ENCODE measurements at places on chromosomes 4 and X.

GRCh38 chr4:103721251-103721650 is 1.5 kb upstream of the TACR3 start:
- DNase-seq: no peak

- no peak for DNase-seq
These were observed 20.9 kb upstream of the MTM1 start for GRCh38 chrX:150547375-150548115.

- no peak for DNase-seq
These were observed 27.2 kb downstream of the FAAH2 start for GRCh38 chrX:57313583-57314215.

- DNase-seq: no peak
These were observed 4.1 kb upstream of the FAM200B start for GRCh38 chr4:15677507-15677988.

DNA sequence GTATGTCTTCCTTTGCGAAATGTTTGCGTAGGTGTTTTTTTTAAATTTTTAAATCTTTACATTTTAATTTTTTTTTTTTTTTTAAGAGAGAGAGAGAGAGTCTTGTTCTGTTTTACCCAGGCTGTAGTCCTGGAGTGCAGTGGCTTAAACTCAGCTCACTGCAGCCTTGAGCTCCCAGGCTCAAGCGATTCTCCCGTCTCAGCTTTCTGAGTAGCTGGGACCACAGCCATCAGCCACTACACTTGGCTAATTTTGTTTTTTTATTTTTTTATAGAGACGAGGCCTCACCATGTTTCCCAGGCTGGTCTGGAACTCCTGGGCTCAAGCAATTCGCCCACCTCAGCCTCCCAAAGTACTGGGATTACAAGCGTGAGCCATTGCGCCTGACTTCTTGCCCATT is 43.7 kb upstream of the GBA3 start:
- DNase-seq: no peak

- no peak for DNase-seq
These were observed 136.1 kb downstream of the MSL3 start for GRCh38 chrX:11893933-11894710.

- no peak for DNase-seq
These were observed 84.9 kb downstream of the BCOR start for GRCh38 chrX:40012868-40013265.

DNA sequence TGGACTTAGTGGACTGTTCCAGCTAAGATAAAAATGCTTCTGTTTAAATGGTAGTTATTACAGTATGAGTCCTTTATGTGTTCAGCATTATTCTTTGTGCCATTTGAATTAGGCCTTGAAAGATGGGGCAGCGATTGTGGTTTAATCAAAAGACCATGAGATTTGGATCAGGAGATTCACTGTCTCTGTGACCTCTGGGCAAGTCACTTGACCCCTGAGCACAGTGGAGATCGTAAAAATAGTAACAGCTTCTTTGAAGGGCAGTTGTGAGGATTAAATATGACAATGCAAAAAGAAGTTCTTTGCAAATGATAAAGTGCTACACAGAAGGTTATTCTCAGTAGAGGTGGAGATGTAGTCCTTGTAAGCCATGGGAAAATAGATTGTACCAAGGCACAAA is 10.8 kb downstream of the CXCR3 start:
- DNase-seq: no peak

DNA sequence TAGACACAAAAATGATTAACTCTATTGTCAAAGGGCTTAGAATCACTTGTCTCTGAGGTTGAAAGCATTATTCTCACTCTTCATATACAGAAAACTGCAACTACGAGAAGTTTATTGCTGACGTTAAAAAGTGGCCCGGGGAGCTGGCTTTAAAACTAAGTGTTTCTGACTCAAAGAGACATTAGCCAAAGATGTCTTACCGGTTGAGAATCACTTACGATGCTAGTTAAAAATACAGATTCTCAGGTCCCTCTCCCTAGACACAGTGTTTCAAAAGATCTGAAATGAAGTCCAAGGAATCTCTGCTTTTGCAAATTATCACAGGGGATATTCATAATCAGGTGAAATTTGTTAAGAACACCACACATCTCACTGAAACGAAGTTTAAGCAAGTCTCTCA is 1.2 kb downstream of the GNPDA2 start:
- no peak for DNase-seq

- no peak for DNase-seq
These were observed 752.3 kb upstream of the NDST4 start for GRCh38 chr4:115865736-115866135.

DNA sequence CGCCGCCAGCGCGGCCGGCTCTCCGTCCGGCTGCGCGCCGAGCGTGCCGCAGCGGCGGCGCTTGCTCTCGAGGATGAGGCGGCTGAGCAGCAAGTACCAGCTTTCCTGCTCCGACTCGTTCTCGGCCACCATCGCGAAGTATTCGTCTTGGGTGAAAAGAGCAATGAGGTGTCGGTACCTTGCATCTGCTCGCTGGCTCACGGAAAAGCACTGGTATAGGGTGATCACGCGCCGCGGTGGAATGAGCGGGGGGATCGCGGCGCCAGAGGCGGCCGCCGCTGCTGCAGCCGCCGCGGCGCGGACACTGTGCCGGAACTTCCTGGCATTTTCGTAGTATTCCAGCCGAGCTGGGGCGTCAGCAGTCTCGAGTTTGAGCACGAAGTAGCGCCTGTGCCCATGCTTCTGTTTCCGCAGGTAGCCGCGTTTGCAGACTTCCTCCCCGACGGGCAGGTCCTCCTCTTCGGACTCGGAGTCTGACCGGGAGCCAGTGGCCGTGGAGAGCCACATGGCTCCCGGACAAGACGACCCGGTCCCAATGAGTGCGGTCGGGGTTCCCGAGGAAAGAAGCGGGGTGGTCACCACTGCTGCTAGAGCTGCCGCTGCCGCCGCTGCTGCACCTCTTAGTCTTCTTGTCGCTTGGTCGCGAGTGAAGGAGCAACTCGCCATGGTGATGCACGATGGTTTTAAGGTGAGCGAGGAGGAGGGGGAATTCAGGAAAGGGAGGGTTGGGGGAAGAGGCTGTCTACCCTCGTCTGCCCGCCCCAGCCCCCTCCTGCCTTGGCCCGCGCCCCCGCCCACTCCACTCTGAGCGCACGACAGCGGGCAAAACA is 469 bp downstream of the IRS4 start:
- no peak for DNase-seq

GRCh38 chr4:53916431-53916889 is 147.9 kb downstream of the CHIC2 start:
- DNase-seq: no peak

DNA sequence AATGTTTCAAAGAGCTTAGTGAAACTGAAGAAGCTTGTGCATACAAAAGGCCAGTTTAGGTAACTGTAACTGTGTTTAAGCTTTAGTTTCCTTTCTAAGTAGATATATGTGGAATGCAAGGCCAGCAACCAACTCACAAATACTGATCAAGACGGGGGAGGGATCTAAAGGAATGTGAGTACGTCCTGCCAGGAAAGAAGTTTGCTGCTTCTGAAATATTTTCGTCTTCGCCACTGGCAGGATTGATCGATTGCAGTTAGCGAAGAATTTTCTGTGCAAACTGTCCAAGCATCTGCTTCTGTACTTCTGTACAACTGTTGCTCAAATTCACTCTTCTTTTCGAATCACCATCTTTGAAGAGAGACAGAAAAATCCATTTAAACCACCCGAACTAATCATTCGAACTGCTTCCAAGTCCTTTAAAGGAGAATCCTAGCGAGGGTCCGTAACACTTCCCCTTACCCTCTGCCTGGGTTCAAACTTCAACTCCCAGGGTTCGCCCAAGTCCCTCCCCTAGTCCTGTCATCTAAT is 373 bp upstream of the INTS6L start:
- no peak for DNase-seq

DNA sequence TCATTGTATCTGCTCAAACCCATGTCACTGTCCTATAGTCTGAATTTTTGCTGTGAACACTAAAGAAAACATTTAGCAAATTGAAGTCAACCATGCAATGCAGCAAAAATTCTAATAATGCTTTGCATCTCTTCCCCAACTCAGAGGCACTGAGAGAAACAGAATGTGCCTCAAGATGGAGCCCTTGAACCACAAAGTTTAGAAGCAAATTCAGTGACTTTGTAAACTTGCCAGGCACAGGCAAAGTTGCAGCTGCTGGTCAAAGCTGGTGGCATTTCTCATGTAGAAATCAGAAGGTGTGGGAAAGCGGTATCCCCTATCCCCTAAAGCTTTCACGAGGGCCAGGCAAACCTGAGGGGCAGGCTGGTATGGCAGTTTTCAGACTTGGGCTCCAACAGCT is 121.7 kb upstream of the DIPK2B start:
- no peak for DNase-seq

DNA sequence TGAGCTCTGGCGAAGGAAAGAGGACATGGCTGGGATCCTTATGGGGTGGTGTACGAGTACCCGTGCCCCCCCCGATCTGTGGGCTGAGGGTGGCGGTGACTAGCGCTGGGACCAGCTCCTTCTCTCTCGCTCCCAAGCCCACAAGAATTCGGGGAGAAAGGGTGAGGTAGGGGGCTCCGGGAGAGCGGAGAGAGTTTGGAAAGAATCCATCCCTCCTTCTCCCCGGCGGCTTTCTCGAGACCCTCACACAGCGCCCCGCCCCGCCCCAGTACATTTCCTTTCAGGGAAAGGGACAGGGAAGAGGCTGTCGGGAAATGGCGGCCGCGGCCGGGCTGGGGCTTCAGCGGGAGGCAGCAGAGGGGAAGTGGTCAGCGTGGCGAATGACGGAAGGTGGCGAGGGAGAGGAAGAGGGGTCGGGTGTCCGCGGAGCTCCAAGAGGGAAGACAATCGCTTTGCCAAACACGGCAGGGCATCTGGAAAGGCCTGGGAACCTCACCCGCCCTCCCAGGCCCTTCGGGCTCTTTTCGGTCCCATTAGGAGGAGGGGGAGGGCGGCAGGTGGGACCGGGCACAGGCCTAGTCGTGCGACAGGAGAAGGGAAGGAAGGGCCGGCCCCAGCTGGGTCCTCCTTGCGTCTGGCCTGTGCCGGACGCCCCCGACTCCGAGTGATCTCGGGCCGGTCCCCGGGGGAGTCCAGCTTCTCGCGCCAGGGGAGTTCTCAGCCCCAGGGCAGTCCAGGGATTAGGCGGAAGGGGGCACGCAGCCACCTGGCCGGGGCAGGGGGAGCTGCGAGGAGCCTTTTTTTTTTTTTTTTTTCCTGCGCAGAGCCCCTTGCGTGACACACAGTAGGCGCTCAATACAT is 10.2 kb downstream of the HNRNPH2 start:
- DNase-seq: no peak

GRCh38 chr4:38141808-38142500 is 181.8 kb downstream of the PTTG2 start:
- no peak for DNase-seq

DNA sequence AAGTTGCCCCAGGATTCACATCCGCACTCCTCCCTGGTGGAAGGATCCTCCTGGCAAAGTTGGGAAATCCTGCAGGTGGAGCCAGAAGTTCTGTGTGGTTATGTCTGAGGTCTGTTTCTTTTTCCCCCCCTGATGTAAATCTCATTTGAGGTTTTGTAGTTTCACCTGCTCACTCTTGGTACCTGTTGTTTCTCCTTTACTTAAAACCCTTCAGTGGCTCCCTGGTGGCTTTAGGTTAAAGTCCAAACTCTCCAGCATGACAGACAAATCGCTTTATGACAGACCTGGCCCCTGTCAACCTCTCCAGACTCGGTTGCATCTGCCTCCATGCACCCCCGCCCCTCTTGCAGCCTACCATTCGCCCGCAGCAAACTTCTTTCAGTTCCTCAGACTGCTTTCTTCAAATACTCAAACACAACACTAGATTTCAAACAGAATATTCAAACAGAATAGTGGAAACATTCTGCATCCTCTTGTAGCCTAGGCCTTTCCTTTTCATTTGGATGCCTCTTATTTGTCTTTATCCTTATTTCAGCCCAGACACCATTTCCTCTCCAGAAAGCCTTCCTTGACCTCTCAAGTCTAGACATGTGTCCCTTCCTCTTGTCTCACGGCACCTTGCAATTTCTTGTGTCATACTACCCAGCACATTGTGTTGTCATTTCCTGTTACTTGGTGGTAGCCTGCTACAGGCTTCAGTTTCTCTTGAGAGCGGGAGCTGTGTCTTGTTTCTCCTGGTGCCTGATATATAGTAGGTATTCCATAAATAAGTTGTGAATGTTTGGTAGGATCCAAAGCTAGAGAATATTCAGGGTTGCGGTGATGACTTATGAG is 24.8 kb downstream of the IL13RA1 start:
- no peak for DNase-seq

GRCh38 chr4:106707776-106708463 is 328.2 kb downstream of the DKK2 start:
- DNase-seq: no peak

DNA sequence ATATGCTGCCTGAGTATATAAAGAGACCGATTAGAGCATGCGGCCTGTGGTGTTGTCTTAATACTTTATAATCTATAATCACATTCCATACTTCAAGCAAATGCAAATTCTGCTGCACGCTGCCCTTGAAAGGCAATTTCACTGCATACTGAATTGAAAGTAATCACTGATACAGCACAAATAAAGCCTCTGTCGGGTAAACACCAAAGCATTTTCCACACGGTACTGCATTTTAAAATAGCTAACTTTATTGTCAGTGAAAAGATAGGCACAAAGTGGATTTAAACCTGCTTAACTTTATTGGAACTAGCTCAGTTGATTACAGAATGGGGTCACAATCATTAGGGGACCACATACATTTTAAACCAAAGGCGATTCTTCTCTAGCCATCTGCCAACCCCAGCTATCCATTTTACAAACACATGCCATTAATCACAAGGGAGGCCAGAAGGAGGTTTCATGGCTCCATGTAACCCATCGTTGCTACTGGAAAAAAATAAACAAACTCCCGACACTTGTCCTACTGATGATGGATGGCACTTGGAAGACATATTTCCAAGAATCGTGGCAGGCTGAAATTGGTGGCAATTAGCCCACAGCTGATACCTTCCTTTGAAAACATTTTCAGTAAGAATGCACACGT is 65.9 kb downstream of the AMOT start:
- no peak for DNase-seq

- no peak for DNase-seq
These were observed 6.5 kb downstream of the P2RY4 start for GRCh38 chrX:70253377-70254062.

DNA sequence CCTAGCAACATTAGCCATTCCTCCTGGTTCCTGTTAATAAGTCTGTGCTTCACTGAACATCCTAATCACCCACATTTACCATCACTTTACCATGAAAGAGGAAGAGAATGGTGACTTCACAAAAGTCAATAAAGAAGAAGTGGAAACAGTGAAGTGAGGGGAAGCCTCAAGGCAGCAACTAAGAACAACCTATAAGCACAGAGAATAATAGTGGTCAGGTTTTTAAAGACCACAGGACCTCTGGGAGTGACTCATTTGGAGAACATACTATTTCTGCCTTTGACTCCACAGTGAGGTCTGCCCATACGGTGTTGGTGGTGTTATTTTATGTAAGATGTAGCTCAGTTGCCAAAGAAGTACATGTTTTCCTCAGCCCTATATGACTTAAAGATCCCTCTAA is 86.0 kb upstream of the TET2 start:
- no peak for DNase-seq
